ENCODE measurements at places on chromosomes 6 and 20.

GRCh38 chr20:1477896-1478490 is 11.3 kb upstream of the NSFL1C start:
- no peak for DNase-seq

- DNase-seq = no peak
Observed at GRCh38 chr6:134467620-134468019, 149.7 kb upstream of the SGK1 start.

DNA sequence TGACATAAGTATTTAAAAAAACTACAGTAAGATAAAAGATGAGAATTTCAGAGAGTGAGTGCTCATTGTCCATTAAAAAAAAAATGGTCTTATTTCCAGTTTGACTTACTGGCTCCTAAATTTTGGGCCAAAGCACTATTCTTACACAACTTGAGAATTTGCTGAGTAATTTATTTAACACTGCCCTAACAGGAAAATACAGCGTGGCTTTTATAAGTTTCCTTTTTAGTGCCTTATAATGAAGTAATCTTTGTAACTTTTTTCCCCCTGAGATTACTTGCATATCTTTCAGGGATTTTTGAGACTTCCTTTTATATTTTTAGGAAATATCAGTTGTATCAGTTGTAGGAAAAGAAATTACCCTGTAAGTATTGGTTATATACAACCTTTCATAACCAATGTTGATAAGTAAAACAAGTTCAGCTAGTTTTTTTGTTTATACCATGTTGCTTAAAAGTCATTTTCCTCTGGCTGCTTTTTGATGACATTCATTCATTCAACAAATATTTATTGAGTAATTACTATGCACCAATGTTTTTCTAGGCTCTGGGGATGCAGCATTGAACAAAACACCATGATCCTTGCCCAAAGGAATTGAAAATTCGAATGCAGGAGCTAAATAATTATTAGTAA is 106.4 kb upstream of the SGK1 start:
- no peak for DNase-seq

DNA sequence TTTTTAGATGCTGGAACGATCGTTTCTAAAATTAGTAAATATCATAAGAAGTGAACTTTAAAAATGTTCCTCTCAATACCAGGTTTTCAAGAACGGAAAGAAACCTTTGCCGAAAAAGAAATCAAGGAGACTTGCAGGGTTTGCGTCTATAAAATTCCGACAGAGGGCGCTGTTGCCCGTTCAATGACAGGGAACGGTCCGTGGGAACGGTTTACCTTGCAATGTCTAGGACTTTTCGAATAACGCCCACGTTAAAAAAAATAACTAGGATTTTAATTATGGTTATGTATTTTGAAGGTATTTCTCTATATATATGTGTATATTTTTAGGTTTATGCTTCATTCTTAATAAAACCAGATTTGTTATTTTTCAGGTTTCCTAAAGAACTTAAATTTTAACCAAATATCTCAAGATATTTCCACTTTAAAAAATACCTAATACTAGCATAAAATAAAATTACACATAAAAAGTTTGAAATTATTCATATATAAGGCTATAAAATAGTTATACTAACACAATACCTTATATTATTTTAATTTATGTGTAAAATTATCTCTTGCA is 2.5 kb upstream of the TFAP2B start:
- no peak for DNase-seq

- no peak for DNase-seq
Observed at GRCh38 chr6:106752641-106753040, 123.3 kb downstream of the QRSL1 start.

DNA sequence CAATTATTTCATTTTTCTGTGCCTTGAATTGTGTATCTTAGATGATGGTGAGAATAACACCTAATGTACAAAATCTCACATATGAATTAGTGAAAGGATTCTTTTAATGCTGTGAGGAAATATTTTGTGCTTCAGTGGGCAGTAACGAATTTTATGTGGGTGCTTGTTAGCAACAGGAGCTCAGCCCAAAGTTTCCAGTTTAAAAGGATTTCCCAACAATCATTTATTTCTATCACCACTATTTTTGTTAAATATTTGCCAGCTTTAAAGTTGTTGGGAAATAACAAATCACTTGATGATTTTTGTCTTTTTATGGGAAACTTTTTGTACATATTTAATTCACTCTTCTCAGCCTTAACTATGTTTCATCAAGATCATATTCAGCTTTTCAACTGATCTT is 111.8 kb downstream of the QKI start:
- DNase-seq = no peak

- no peak for DNase-seq
Observed at GRCh38 chr20:40776466-40777457, 87.7 kb upstream of the MAFB start.

GRCh38 chr6:24205020-24205492 is 79.0 kb downstream of the NRSN1 start:
- DNase-seq = no peak

DNA sequence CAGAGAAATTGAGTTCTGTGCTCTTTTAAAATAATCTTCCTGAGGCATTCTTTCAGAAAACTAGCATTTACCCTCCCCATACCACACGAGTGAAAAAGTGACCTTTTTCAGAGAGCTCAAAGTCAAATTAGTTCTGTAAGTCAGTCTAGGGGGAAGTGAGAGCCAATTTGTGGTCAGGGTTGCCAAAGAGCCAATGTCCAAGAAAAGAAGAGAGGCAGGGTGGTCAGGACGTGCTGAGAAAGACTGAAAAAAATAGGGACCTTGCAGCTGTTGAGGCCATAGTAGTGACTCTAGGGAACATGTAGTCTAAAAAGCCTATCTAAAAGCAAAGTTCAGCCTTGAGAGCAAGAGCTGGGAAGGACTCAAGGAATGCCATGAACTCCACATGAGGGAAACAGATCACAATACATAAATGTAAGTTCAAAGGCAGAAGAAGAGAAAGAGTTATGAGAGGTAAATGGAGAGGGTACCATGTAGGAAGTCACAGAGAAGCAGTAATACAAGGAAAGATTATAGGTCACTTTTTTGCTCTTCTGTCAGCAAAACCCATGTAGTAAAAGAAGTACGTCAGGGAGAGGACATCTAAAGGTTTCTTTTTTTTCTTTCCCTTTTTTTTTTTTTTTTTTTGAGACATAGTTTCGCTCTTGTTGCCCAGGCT is 565.1 kb upstream of the FLRT3 start:
- no peak for DNase-seq

- DNase-seq = no peak
Observed at GRCh38 chr6:15800841-15801617, 138.2 kb upstream of the DTNBP1 start.

- DNase-seq = no peak
Observed at GRCh38 chr6:136031982-136032381, 180.5 kb downstream of the PDE7B start.

GRCh38 chr6:129940454-129941195 is 77.8 kb upstream of the L3MBTL3 start:
- no peak for DNase-seq

DNA sequence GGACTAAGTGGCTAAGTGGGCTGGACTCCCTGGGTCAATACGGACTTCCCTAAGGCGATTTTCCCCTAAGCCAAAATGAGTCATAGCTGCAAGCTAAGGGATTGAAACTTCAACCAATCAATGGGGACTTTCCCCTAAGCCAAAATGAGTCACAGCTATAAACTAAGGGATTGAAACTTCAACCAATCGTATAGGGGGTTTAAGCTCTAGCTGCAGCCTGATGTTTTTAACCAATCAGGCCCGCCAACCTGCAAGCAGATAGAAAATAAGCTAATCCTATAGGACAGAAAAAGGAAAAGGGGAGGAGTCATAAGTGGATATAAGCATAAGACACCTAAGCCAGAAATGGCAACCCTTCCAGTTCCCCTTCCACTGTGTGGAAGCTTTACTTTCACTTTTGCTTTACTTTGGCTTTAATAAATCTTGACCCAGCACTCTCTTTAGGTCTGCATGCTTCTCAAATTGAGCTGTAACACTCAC is 655.0 kb upstream of the HS3ST5 start:
- DNase-seq = no peak

- no peak for DNase-seq
Observed at GRCh38 chr6:122495612-122496011, 24.0 kb upstream of the SERINC1 start.

DNA sequence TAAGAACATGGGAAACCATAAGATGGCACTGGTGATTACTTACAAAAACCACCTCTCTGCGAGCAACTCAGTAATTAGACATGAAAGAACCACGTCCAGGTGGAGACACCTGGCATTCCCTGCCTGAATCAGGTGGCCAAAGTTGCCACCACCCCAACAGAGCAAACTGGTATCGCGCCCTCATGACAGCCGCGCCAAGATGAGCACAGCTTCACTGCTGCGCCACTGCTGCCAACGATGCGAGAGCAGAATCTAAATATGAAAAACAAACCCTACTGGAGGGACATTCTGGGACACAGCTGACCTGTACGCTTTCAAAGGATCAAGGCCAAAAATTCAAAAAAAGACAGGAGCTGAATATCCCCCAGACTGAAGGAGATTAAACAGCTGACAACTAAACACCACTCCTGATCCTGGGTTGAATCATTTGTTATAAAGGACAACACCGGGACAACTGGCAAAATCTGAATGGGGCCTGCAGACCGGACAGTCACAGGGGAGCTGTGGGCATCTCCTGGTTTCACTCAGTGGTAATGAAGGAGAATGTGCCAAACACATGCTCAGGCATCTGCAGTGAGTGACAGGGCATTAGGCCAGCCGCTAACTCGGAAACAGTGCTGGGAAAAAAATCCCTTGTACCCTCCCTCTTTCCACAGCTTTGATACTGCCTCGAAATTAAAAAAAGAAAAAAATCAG is 17.4 kb downstream of the CST7 start:
- no peak for DNase-seq

GRCh38 chr6:43717822-43718221 is 30.2 kb upstream of the MRPS18A start:
- DNase-seq = no peak

DNA sequence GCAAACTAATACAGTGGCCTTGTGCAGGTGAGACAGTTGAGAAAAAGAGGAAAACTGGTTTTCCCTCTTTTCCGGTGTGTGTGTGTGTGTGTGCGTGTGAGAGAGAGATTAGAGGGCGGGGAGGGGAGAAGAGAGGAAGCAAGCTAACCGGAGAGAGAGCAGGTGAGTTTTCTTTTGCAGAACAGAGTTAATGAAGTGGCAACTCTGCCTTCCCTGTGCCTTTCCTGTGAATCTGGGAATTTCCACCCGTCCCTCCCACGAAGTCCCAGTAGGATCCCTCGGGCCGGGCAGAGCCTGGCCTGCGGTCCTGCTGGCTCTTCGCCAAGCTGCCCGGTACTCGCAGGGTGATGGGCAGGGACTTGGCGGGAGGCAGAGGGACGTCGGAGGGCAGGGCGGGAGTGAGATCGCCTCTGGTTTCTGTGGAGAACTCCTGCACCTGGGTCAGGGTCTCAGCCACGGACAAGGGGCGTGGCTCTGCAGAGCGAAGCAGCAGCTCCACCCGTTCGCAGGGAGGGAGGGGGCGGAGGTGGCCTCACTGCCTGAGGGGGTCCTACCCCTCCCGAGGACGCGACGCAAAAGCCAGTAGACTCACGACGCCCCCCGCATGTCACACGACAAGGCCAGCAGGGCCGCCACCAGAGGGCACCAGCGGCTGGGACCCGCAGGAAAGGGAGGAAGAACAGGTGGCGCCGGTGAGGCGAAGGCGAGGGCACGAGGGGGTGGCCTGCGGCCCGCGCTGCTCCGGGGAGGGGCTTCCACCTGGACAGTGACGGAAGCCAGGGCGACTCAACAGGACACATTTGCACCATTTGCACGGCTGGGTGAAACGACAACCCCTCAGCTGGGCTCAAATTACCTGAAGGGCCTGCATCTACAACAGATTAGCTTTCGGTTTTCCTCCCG is 51.2 kb upstream of the RNF182 start:
- DNase-seq = peak; percentile 12

GRCh38 chr20:54914995-54915394 is 439.6 kb downstream of the DOK5 start:
- no peak for DNase-seq

GRCh38 chr6:45421709-45422502 is 44.2 kb upstream of the SUPT3H start:
- DNase-seq = no peak

GRCh38 chr6:160002882-160003281 is 34.0 kb downstream of the IGF2R start:
- no peak for DNase-seq

GRCh38 chr6:18506382-18507017 is 119.3 kb downstream of the RNF144B start:
- no peak for DNase-seq

DNA sequence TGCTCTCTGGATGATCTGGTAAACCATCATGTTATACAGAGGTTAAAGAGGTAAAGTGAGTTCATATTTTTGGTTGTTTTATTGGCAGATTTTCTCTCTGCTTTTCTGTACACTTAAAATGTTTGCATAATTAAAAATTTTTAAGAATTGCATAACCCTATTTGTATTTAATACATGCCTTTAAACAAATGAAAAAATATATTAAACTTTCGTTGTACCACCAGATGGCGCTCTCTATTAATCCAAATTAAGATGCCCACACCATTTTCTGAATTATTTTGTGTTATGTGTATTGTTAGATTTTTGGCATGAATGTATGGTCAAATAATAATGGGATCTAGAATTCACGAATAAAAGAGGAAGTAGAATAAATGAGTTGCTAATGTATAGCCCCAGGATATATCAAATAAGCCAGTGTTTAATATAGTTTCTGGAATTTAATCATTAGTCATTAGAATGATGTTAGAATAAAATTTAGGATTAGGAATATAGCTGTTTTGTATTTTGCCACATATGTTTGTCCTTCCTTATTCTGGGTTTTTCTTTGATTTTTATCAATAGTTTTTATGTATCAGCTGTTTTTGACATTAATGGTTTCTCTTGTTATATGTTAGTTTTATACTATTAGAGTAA is 38.9 kb downstream of the SMAP1 start:
- DNase-seq = no peak

DNA sequence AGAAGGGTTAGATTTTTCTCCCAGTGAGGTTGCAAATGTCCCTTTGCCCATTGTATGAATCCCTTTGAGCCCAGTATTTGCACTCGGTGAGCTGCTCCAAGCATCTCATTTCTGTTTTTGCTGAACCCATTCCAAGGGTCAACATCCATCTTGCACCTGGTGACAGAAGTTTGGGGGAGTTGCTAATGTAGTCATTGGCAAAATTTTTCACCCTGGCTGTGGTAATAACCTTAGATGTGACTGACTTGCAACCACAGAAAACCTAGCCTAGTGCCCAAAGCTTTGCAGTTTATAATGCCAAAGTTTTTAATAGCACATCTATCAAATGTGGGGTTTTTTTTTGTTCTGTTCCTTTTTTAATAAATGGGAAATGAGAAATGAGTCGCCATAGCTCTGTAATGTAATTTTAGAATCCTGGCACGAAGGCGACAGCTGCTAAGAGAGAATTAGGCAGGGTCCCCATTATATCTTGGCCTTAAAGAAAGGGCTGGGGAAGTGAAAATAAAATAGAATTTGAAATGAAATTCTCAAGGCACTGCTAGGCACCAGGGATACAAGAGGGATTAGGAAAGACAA is 682.8 kb downstream of the KIF16B start:
- DNase-seq = no peak

DNA sequence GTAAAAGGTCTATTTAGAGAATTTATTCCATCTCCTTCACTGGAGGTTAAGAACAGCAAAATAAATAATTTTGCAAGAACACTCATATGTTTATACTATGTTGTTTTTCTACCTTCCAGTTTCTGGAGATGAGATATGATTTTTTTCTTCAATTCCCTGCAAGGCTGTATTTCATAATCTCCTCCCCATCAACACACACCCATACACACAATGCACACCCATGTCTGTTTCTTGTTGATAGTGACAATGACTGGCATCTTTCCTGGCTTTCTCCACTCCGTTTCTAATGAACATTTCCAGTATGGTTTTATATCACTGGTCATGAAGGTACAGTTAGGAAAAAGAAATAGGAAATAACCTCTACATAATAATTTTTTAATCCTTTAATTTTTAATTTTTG is 202.1 kb downstream of the ARHGAP18 start:
- no peak for DNase-seq

Data from cerebellar nuclear complex (tissue), 1 donor.